Stimulated activated CD4-positive, alpha-beta T cell treated with anti-CD3 and anti-CD28 coated beads, Interleukin-15, amount 100 ng/mL, for 48 hours (primary cell): ENCODE measurements at places on chromosomes 1 and 21.
A peak's percentile ranks its signal among the peaks of the same experiment; 100 is the strongest.

DNA sequence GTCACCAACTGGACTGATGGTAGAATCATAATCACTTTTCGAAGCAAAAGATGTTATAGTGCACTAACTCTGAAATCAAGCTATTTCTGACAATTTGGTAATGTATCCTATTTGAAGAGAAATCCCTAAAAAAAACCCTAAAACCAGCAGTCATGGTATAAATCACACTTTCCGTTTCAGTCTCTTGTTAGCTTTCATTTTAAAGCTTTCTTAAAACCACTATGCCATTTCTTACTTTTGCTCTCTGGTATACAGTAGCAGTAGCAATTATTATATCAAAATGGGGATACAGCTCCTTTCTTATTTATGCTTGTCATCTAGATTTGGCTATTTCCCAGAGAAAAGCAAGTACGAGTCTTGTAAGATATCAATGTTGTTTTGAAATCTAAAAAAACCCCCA is 323.3 kb downstream of the KCTD3 start:
- DNase-seq: no peak

- DNase-seq: no peak
Observed at GRCh38 chr1:115492880-115493279, 148.9 kb upstream of the VANGL1 start.

DNA sequence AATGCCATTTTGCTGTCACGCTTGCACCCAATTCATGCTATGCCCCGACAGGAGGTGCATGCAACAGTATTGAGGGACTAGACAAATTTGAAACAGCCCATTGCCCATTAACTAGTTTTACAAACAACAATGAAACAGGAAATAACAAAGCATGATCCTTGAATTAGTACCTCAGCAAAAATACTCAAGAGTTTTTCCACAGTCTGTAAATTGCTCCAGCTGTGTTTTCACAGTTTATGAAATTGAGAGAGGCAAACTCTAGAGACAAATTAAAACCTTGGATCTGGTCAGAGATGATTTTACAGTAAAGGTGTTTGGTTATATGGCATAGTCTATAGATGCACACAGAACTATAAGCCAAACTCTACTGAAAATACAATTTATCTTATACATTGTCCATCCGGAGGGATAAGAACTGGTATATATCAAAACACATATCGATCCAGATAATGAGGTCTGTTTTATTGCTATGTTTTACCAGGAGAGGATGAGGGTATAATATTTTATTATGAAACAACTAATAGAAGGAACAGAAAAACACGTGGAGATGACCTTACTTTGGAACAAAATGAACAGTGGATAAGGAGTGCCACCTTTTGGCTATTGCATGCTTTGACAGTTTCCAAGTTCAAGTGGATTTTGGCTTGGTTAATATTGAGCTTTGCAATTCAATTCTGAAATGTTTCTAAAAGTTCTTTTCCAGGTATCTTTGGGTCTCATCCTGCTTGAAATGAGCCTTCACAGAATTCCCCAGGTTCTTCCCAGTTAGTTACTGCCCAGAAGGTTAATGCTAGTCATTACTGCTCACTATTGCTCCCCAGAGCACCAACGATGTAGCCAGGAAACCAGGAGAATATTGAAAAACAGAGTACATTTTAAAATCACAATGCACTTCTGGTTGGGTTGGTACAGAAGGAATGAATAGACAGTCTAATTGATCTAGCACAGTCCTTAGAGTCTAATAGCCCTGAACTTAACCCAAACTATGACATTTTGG is 45.7 kb downstream of the ZC3H11B start:
- DNase-seq: no peak

GRCh38 chr1:183002267-183002666 is 21.0 kb upstream of the LAMC1 start:
- no peak for DNase-seq

- DNase-seq: no peak
Observed at GRCh38 chr1:205961991-205962820, 18.9 kb upstream of the SLC26A9 start.

DNA sequence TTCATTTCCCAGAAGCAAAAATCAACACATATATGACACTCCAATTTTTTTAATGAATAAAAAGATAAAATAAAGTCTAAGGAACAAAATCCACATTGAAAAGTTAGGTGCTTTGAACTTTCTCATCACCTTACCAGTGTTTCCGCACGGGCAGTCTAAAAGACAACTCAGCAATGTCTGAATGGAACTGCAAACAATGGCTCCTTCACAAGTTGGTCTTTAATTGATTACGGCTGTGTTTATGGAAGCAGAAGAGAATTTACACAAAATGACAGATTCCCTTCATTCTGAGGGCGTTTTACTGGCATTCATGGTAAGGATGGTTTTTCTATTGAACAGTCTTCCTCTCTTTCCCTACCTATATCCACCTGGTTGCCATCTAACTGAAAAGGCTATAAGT is 65.0 kb upstream of the RNPC3 start:
- no peak for DNase-seq

DNA sequence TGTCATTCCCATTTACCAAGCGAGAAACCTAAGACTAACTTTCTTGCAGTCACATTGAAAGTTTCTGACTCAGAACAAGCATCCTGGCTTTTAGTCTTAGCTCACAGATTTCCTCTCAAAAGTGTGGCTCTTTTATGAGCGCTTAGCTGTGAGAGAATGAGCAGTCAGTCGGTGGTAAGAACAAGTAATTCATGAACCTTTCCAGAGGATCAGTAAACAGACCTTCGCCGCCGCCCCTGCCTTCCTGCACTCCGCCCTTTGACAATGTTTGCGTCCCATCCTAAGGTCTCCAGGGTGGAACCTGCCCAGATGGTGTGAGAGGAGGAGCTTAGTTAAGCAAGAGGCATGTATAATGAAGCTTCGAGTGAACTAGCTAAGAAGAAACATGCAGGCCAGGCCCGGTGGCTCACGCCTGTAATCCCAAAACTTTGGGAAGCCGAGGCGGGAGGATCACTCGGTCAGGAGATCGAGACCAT is 142.4 kb downstream of the GLUL start:
- peak; percentile 37 for DNase-seq

GRCh38 chr1:54407154-54407403 is 885 bp upstream of the SSBP3 start:
- DNase-seq: no peak

GRCh38 chr1:173870252-173871075 is 2.3 kb downstream of the ZBTB37 start:
- DNase-seq: no peak

DNA sequence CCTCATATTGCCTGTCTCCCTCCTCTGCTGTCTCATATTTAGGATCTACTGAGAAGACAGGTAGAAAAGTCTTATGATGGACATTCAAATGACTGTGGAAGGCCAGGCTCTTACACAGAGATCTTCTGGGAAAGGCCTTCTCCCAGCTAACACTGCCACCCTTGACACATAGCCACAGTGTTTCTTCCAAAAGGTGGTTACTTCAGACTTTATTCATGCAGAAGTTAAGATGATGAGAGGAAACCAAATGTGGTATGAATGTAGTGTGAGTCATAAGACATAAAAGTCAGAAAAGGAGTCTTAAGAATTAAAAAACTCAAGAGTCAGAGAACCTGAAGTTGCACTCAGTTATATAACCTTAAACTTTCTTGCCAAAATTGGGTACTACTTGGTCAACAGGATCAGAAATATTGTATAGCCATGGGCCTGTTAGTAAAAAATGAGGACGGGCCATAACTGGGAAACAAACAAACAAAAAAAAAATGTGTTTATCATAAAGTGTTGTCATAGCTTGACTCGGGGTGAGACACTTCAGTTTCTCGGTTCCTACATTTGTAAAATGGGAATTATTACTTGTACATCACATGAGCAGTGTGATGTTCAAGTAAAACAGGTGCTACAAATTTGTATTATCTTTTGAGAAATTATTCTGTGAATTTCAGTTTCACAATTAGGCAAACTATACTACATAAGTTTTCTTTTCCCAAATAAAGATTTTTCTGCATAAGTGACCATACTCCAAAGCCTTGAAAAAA is 1.2 kb upstream of the DENND1B start:
- peak; percentile 19 for DNase-seq
